ENCODE measurements at places on chromosomes 12 and 14. TPM values are rescaled to one million over a fixed set of nuclear protein-coding genes. Genes with fewer than 3 reads are reported as not detected.
A peak's percentile ranks its signal among the peaks of the same experiment; 100 is the strongest.

GRCh38 chr12:73950507-73950906 is 587.1 kb upstream of the ATXN7L3B start:
- DNase-seq: no peak

DNA sequence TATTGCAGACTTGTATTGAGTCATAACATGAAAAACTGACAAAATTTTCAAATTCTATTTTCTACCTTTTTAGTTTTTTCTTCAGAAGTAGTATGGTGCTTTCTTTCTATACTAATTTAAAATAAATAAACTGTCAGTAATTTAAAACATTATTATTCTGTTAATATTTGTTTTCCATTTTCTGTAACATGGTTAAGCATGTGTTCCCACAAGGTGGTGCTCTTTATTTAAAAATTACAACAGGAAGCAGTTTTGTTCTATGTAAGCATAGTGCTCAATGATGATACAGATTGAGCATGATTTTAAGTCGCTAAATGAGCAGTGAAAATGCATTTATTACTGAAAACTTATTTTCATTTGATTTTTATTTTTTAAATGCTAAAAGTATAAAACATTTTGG is 114.6 kb downstream of the PPFIA2 start:
- DNase-seq: peak; percentile 41

GPR132 gene
- not detected for total RNA-seq

RIN3 gene
- 2.2 TPM for total RNA-seq

ZC3H14 gene
- 93.1 TPM for total RNA-seq

LRFN5 gene
- 0.95 TPM for total RNA-seq

GRCh38 chr12:109727746-109728726 is 14.4 kb downstream of the FAM222A start:
- DNase-seq: no peak

DNA sequence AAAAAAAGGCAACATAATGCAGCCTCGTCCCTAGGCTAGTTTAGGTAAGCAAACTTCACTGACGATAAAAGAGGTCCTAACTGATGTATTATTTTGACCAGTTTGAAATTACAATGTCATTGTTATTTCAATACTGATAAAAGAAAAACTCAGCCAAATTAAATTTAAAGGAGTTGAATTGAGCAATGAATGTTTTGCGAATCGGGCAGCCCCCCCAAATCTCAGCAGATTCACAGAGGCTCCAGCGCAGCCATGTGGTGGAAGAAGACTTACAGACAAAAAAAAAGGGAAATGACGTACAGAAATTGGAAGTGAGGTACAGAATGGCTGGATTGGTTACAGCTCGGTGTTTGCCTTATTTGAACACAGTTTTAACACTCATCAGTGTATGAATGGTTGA is 8.2 kb upstream of the LDHB start:
- DNase-seq: no peak

DNA sequence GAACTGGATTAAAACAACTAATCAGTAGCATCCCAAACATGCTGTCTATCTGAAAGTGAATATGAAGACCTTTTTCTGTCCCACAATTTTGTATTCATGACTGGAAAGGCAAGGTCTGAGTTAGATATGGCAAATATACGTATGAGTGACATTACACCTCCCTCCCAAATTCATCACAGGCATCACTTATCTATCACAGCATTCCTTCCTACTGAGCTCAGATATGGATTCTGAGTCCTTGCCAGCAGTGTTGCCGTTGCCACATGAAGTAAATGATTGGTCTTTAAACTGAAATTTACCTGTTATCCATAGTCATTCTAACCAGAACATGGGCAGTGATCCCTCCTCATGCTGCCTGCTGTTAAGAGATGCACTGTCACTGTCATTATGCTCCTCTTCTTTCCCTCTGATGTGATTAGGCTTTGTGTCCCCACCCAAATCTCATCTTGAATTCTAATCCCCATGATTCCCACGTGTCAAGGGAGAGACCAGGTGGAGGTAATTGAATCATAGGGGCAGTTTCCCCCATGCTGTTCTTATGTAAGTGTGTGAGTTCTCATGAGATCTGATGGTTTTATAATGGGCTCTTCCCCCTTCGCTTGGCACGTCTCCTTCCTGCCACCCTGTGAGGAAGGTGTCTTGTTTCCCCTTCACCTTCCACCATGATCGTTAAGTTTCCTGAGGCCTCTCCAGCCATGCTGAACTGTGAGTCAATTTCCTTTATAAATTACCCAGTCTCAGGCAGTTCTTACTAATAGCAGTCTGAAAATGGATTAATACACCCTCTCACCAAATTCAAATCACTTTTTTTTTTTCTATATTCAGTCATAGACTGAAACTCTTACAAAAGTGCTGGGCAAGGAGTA is 288.4 kb downstream of the NUAK1 start:
- DNase-seq: no peak

NTS gene
- total RNA-seq: 0.40 TPM

DNA sequence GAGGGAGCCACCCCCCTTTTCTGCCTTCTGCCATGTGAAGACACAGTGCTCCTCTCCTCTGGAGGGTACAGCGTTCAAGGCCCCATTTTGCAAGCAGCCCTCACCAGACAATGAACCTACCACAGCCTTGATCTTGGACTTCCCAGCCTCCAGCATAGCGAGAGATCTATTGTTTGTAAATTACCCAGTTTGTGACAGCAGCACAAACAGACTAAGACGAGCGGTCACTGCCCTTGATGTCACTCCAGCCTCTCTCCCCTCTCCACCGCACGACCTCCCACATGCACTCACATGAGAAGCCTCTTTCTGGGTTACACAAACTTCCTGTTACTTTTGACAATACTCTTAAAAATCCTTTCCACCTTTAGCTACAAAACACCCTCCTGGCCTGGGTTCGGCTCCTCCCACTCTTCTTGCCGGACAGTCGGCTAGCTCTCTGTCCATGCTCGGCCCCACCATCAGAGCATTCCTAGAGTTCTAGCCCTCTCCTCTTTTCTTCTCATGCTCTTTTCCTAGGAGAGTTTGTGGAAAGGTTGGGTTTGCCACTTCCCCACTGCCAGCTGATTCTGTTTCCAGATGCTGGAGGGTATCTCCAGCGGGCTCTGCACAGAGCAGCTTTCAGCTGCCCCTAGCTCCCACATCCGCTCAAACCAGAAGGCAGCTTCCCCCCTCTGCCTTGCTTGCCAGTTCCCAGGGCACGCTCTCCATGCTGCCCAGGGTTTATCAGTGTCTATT is 124.3 kb downstream of the FOXN3 start:
- DNase-seq: no peak

GRCh38 chr12:53538209-53538689 is 31.0 kb upstream of the NPFF start:
- DNase-seq: no peak

DNA sequence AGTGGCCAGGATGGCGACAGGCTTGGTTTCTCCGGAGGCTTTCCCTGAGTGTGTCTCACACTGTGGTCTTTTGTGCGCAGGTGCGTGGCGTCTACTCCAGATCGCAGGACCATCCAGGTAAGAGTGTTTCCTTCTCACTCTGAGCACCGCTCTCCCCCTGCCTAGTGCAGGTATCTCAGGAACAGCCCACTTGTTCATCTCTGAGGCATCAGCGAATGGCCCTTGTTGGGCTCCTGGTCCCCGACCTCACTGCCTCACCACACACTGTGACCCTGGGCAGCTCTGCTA is 781 bp downstream of the ADGRD1 start:
- DNase-seq: no peak

KCTD10 gene
- 22.6 TPM for total RNA-seq
